ENCODE measurements at places on chromosomes 16 and 17.

- DNase-seq = no peak
Observed at GRCh38 chr17:53463363-53463762, 359.4 kb upstream of the KIF2B start.

GRCh38 chr16:88477631-88478519 is 24.8 kb downstream of the ZFPM1 start:
- DNase-seq = no peak

GRCh38 chr16:83797013-83797412 is 10.8 kb upstream of the HSBP1 start:
- DNase-seq = no peak

DNA sequence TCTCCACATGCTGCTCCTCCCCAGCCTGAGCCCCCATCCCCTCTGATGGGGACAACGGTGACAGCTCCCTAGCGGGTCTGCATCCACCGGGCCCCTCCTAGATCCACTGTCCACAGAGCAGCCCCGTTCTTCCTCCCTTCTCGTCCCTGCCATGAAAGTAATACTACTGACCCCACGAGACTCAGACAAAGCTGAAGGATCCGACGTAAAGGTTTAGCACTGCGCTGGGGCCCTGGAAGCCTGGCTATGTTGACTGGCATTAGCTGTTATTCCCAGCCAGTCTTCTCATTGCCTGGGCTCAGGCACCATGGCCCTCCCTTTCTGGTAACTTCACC is 30.7 kb downstream of the VAC14 start:
- no peak for DNase-seq

DNA sequence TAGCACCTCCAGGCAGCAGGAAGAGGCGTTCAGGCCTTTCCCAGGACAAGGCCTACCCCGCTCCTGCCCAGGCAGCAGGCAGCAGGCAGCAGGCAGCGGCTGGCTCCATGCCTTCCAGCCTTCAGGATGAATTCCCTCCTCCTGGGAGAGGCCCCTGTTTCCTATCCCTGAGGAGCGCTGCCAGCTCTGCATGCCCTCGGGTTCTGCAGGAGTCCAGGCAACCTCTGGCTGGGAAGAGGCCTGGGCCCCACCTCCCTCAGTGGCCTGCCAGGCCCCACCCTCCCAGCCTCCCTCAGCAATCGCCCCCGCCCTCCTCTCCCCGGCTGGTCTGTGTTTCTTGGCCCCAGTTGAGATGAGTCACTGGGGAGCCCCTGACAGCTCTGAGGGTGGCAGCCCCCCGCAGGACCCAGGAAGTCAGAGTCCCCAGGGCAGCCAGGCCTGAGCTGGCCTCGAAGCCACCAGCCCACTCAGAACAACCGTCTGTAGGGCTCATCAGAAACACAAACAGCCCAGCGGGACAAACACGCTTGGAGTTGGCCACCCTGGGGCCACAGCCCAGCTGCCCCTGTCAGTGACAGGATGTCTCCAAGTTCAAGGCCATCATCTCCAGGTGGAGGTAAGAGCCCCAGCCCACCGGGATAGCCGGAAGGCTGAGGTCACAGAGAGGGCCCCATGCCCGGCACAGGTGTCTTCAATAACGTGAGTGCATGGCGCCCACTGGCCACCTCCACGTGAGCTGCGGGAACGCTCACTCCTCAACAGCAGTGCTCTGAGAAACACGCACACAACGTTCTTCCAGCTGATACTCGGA is 39.5 kb upstream of the CIBAR2 start:
- DNase-seq = no peak

DNA sequence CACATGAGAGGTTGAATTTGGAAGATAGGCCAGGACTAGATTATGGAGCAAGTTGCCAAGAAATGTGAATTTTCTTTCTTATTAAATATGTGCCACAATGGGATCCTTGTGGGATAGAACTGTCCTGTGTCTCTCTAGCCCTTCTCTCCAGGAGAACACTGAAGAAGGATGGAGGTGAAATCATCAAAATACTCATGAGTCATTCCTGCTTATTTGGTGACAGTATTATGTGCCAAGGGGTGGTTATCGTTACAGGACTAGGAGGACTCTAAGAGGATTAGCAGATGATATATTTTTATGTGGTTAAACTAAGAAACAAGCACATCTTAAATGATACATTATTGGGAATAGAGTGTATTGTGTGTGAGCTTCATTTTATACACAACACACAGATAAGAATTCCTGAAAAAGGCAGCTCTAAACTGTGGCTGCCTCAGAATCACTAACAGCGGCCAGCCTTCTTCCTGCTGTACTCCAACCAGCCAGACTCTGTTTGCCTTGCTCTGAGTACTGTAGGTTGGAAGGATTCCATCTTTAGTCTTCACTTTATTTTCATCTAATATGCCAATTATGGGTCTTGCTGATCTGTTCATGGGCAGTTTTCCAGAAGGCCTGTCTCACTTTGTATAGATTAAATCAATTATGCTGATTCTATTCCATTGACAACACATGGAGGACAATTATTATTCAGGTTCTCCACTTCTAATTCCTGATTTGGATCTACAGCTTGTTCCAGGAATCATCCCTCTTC is 325.8 kb downstream of the ABCC12 start:
- no peak for DNase-seq

- no peak for DNase-seq
Observed at GRCh38 chr17:73748508-73748907, 104.3 kb upstream of the SDK2 start.

GRCh38 chr16:69711115-69711740 is 15.1 kb downstream of the NQO1 start:
- no peak for DNase-seq

- DNase-seq = no peak
Observed at GRCh38 chr17:55661256-55661758, 61.4 kb downstream of the TMEM100 start.

- no peak for DNase-seq
Observed at GRCh38 chr16:8107296-8107695, 483.0 kb downstream of the TMEM114 start.

- no peak for DNase-seq
Observed at GRCh38 chr17:7241090-7241733, 1.0 kb downstream of the GABARAP start.

- peak; percentile 72 for DNase-seq
Observed at GRCh38 chr16:48365601-48366164, 19.5 kb downstream of the SIAH1 start.

DNA sequence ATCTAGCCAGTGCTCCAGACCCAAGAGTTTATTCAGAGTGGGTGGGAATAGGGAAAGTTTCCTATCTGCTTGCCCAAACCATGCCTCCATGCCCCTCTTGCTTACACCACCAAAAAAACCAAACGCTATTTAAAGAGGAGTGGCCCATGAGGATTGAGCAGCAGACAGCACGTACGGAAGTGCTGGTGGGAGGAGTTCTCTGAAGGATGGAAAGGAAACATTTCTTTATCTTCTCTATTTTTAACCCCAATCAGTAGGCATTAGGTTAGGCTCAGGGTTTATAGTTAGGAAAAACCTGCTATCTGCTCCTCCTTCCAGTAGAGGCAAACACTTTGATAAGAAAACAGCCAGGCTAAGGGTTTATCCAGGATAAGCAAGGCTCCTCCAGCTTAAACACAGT is 235.3 kb downstream of the ZFHX3 start:
- no peak for DNase-seq

GRCh38 chr17:30117675-30118081 is 1.1 kb downstream of the NSRP1 start:
- DNase-seq = no peak

- DNase-seq = no peak
Observed at GRCh38 chr17:61251939-61252865, 147.4 kb upstream of the TBX2 start.

DNA sequence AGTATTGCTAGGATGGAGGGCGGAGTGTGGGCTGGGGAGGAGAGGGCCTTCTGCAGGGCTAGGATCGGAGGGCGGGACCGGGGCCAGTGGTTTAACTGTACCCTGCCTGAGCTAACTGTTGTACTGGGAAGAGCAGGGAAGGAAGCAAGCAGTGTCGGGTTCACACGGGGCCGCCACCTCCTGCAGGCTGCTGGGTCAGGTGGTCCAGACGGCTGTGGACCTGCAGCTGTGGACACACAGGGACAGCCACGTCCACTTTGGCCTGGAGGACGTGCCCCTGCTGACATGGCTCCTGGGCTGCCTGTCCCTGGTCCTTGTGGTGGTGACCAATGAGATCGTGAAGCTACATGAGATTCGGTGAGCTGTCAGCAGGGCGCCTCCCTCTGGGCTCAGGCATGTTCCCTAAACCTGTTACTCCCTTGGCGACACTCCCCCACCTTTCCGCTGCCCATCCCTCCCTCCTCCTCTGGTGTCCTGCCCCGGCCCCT is 16.6 kb downstream of the CASKIN2 start:
- no peak for DNase-seq

GRCh38 chr16:50238314-50238713 is 28.0 kb upstream of the ADCY7 start:
- DNase-seq = no peak

DNA sequence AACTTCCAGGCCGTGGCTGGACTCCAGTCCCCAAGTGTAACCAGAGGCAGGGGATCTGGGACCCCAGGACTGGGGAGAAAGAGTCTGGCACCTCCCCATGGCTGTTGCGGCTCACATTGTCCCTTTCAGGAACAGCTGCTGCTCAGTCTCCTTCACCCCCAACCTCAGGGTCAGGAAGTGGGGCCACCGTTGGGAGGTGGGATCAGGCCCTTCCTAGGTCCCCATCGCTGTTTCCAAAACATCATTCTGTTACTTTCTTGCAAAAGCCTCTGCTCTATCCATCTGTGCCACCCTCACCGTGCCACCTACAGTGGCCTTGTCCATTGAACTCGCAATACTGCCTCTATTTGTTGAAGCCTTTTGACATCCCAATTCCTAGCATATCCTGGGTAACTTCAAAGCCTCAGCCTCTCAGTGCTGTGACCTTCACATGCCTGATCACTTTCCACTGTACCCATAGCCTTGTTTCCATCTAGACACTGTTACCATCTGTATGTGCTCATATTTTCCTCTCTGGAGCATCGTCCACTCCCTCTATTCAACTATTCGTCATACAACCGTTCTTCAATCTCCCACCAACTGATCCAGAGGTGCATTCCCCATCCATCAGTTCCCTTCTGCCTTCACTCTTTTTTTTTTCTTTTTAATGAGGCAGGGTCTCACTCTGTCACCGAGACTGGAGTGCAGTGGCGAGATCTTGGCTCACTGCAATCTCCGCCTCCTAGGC is 15.0 kb upstream of the SRCIN1 start:
- DNase-seq = no peak

GRCh38 chr17:73324711-73325526 is 13.1 kb upstream of the CDC42EP4 start:
- no peak for DNase-seq

DNA sequence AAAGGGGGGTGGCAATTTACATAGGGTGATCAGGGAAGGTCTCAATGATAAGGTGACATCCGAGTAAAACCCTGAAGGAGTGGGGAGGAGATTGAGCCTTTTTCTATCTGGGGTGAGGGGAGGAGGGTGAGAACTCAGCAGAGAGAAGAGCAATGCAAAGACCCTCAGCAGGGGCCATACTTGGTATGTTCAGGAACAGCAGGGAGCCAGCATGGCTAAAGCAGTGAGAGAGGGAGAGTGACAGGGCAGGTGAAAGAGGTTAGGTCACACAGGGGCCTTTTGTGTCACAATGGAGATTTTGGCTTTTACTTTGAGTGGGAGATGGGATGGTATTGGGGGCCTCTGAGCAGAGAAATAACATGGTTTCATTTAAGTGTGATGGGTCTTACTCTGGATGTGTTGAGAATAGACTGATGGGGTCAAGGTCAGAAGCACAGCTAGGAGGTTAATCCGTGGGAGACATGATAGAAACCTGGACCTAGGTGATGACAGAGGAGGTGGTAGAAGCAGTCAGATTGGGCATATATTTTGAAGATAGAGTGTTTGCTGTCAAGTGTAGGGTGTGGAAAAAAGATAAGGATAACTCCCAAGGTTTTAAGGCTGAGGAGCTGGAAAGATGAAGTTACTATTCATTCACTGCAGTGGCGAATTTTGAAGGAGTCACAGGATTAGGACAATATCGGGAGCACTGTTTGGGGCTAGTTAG is 6.2 kb downstream of the SP2 start:
- no peak for DNase-seq

- no peak for DNase-seq
Observed at GRCh38 chr17:8609910-8610309, 20.6 kb downstream of the MYH10 start.

GRCh38 chr16:53600126-53600525 is 97.1 kb upstream of the AKTIP start:
- no peak for DNase-seq

GRCh38 chr16:79069633-79070032 is 530.9 kb downstream of the MAF start:
- no peak for DNase-seq

DNA sequence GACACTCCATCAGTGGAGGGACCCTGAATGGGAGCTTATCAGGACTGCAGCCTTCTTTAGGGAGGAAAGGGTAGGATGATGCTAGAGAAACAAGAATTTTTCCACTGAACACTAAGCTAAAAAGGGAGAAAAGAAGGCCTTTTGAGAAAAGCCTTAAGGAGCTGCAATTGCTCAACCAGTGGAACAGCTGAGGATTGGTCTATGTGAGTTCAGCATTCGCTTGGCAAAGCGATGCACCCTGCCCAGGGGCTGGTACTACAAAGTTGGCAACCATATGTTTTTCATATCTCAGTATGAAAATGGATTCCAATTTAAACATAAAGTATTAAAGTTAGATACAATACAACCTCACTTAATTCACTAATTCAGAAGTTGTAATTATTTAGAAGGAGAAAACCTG is 117.8 kb upstream of the FAM20A start:
- no peak for DNase-seq

- DNase-seq = no peak
Observed at GRCh38 chr16:88516601-88517061, 53.6 kb upstream of the ZC3H18 start.

DNA sequence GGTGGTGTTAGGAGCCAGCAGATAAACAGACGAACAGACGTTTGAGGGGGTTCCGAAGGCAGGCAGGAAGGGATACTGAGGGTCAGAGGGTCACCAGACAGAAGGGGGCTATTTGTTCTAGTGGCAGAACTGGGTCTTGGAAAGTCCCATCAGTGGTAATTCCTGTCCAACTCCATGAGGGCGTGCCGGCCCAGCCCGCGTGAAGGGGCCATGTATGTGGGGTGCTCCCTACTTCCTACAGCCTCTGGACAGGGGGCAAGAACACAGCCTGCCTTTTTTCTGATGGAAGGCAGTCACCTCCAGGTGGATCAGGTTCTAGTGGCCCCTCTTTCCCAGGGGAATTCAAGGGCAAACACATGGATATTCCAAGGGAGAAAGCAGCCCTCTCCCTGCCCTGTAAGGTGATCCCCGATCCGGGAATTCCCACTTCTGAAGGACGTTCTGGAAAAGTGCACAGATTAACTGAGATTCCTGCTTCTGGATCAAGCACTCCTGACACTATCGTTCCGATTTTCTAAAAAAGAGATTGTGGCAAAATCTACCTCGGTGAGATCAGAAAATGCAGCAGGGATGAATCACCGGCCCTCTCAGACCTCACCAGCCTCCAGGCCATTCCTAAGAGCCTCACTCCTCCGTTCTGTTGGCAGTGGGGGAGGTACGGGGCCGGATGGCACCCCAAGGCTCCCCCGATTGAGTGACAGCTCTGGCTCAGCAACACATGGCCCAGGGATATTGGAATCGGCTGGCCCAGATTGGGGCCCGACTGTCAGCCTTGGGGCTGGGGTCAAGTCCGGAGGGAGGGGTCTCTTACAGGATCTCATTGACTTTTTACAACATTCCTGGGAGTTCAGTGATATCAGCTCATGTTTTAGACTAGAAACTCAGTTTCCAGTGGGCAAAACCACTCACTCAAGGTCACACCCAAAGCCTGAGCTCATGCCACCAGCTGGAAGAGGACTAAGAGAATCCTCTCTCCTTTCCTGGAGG is 12.4 kb downstream of the STX1B start:
- DNase-seq = peak; percentile 89

- DNase-seq = no peak
Observed at GRCh38 chr16:50681021-50681885, at the start of gene SNX20. Gene SNX20, minus strand, starts transcription at chr16:50681312. Its CDS starts 3,786 bp downstream, at chr16:50677526.

Measured in RCC 7860 (cell line).